Amygdala (tissue), 56 donors: ENCODE measurements at places on chromosomes 1 and 21.

DNA sequence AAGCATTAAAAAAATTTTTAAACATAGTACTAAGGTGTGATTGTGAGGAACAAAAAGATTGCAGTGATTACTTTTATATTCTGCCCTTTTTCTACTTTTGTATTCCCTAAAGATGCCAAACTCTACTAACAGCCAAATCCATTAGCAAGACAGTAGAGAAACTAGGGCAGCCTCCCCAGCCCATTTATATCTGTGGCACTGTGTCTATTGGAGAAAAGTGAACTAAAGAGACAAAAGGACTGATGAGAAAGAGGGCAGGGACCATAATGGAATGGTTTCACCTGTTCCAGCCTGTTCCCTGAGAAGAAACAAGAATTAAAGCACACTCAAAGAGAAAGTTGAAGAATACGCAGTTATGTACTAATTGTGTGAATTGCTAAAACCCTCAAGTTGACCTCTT is 56.6 kb downstream of the ATG4C start:
- DNase-seq: no peak

GRCh38 chr1:174740249-174740968 is 259.3 kb upstream of the CACYBP start:
- no peak for DNase-seq

DNA sequence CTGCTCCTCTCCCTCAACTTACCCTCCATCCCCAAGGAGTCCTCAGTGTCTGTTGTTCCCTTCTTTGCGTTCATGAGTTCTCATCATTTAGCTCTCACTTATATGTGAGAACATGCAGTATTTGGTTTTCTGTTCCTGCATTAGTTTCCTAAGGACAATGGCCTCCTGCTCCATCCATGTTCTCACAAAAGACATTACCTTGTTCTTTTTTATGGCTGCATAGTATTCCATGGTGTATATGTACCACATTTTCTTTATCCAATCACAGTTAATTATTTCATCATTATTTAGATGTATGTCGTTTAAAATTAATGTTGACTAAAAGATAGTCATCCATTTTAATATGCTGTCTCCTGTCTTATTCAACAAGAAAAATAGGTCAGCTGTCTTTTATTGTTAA is 134.1 kb downstream of the CRB1 start:
- no peak for DNase-seq

DNA sequence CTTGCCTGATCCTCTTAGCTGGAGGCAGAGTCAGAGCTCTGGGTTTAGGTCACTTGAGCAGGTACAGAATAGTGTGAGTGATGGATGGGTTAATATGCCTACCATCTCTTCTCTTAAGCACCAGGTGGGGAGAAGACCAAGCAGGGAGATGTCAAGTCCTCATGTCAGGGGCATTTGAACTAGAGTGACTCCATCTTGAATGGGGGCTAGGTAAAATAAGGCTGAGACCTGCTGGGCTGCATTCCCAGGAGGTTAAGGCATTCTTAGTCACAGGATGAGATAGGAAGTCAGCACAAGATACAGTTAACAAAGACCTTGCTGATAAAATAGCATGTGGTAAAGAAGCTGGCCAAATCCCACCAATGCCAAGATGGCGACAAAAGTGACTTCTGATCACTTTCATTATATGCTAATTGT is 77.4 kb upstream of the BTG3 start:
- no peak for DNase-seq

GRCh38 chr1:50279622-50280330 is 143.5 kb downstream of the DMRTA2 start:
- DNase-seq: no peak

- DNase-seq: no peak
Observed at GRCh38 chr1:155607708-155608107, 2.3 kb upstream of the MSTO1 start.

DNA sequence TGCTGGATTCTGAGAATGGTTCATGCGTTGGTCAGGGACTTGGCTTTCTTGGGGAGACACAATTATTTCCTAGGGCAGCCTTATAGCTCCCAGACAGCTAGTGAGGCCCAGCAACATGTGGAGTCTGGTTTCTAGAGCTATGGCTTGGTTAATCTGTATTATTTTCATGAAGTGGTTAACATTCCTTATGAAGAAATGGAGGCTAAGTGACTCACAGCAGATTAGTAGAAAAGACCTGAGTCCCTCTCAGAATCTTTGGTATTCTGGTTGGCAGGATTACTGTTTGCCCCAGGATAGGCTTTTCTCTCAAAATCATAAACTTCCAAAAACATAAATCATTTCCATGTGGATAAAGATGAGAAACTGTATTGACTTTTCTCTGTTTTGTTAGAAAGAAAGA is 42.3 kb downstream of the DUSP10 start:
- no peak for DNase-seq

- no peak for DNase-seq
Observed at GRCh38 chr1:44717653-44718052, 13.3 kb downstream of the RNU5D-1 start.

DNA sequence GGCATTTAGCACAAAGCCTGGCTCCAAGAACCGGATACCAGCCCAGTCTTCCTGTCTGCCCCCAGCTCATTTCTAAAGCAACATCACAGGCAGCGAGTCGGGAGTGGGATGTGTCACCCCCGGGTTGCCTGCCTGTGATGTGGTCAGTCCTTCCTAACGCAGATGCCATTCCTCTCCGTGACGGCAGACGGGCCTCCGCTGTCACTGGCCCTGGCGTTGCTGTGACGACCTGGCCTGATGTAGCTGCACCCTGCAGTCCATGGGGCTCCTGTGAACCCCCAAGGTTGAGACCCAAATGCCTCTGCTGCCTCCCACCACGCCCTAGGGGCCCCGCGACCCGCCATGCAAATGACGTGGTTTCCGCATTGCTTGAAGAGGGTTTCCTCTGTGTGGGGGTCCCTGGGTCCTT is 12.3 kb downstream of the TNFRSF1B start:
- DNase-seq: no peak

DNA sequence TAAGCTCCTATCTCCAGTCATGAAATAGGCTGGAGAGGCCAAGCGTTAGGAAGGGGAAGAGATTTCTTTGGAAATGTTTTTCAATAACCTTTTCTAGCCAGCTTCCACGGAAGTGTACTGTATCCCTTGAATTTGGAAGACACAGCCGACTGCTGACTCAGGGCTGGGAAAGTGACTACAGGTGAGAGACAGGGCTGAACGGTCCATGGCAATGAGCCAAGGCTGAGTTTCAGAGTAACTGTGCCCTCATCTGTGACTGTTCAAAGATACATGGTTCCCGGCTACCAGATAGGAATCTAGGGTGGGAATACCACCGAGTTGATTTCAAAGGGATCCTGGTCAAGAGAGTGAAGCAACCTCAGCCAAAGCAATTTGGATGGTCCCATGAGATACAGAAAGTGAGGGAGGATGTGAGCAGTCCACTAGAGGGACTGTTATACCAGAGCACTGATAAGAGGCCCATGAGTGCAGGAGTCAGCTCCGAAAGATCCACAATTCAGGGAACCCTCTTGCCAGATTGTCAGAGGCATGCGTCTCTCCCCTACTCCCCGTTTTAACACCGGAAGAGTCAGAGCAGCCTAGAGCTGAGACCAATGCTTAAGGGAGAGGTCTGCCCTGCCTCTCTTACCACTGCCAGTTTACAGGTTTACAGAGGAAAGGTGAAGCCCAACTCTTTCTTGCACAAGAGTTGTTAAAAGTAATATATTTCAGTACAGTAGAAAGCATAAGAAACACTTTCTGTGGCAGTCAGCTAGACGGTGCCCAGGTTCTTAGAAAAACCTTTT is 3.2 kb upstream of the KRTAP19-8 start:
- no peak for DNase-seq

- no peak for DNase-seq
Observed at GRCh38 chr1:47708658-47709018, 270.8 kb downstream of the FOXD2 start.

DNA sequence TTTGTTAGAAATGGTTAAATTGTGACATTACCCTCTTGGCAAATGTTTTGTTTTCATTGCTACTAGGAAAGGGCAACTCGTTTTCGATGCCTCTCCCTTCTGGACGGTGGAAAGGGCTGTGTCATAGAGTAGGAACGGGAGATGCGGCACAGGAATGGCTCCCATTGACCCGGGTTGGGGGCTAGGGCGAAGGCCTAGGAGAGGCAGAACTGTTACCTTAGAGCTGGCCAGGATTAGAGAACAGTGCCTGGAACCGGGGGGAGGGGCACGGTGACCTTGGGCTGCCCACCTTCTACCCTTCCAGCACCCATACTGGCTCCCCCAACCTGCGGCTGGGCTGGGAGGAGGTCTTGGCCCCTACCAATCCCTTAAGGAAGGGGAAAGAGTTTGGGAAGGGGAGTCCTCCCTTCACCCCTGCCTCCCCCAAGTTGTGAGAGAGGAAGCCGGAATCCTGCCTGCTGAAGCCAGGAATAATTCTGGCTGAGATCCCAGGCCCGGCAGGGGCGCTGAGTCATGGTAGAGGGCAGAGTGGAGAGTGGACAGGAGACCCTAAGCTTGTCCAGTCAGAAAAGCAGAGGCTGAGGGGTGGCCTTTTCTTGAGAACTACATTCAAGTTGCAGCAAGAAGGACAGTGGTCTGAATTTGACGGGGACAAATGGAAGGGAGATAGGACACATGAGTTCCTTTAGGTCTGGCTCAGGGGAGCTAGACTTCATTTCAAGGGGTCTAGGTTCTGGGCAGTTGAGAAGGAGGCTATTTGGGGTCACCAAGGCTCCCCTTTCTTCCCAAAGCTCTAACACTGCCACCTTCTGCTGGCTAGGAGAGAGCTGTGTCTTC is 8.2 kb downstream of the LMNA start:
- peak; percentile 21 for DNase-seq

DNA sequence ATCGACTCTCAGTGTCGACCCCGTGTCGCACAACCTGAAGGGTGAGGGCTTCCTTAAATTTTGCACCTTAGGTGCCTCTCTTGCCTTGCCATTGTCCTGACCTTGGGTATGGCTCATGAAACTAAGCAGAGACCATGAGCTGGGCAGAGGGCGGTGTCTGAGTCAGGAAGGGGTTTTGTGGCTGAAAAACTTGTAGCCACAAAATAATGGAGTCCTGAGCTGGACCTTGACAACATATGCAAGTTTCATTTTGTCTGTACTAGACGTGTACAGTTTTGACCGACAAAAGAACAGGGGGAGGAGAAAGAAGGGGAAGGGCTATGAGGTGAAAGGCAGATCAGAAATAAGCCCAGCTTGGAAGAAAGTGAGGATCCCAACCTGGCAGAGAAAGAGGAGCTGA is 8.3 kb upstream of the RUNX1 start:
- no peak for DNase-seq

DNA sequence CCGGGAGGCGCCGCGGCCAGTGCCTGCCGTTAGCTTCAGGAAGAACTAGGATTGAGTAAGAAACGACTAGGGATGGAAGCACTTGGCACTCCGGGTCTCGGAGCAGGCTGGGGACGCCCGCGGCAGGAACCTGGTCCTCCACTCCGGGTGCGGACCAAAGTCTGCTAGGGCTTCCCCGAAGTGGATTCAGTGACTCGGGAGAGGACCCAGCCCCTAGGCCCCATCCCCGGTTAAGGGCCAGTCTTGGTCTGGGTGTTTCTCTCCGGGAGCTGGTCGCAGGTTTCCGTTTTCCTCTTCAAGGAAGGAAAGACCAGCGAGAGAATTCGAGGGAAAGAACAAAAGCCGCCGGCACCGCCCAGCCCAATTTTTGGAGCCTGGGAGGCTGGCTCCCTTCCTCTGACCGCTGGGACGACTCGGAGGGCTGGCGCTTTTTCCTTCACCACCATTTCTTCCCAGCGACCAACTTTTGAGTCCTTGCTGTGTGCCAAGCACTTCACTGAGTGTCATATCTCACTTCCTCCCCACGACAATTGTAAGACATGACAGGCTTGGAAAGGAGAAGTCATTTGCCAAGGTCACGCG is 16.8 kb upstream of the STMN1 start:
- no peak for DNase-seq

DNA sequence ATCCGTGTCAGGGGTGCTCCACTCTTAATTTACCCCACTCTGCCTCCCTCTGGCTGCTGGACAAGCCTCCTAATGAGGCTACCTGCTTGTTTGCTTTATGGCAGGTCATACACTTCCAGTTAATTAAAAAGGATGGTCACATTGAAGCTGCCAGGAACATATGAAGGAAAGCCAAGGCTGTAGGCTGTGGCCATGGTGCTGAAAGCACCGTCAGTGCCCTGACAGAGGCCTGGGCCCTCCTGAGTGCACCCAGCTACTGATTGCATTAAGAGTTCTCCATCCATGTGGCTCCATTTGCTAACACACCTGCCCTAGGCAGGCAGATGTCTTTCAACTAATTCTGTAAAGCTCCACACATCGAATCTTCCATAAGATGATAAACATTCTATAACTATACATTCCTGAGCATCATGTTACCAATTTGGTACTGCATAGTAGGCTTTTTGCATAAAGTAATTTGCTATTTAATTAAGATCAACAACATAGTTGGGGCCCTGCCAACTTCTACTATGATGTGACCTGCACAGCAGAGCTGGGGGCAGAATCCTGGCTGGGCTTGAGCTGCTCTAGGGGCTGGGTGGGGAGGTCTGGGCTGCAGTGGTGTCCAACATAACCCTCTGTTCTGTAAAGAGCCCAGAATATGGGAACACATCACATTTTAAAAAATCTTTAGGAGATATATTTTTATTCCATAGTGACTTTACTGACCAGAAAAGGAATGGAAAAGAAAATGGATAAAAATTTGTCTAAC is 224.8 kb downstream of the SIPA1L2 start:
- DNase-seq: no peak

GRCh38 chr1:45009956-45010854 is 919 bp downstream of the HECTD3 start:
- no peak for DNase-seq

DNA sequence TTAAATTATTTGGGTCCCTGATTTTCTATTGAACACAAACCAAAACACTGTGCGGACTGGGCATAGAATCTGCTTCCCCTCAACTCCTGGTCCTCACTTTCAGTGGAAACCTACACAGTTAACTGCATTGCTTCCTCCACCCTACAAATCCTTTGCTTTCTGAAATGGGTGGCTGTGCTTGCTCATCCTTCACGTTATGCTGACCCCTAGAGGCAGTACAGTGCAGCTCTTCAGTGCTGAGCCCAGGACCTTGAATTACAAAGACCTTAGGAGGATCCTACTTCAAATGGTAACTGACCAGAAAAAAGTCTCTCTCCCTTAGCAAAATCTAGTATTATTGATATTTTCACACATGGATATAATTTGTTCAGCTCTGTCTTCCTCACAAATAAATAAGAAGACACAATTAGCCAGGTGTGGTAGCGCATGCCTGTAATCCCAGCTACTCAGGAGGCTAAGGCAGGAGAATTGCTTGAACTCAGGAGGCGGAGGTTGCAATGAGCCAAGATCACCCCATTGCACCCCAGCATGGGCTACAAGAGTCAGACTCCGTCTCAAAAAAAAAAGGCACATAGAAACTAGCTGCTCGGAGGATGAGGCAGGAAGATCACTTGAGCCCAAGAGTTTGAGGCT is 63.4 kb upstream of the L1TD1 start:
- no peak for DNase-seq

- DNase-seq: no peak
Observed at GRCh38 chr1:224333309-224333926, 3.4 kb upstream of the NVL start.

- DNase-seq: no peak
Observed at GRCh38 chr1:52080014-52080415, 23.9 kb downstream of the BTF3L4 start.

- DNase-seq: no peak
Observed at GRCh38 chr1:6652986-6653385, 28.3 kb downstream of the THAP3 start.

- DNase-seq: no peak
Observed at GRCh38 chr1:68317543-68317942, 85.2 kb upstream of the WLS start.

- peak; percentile 60 for DNase-seq
Observed at GRCh38 chr1:15323351-15323988, 76.4 kb downstream of the FHAD1 start.
